ENCODE measurements at places on chromosomes 2 and 18. TPM values are rescaled to one million over a fixed set of nuclear protein-coding genes. Genes with fewer than 3 reads are reported as not detected.

DNA sequence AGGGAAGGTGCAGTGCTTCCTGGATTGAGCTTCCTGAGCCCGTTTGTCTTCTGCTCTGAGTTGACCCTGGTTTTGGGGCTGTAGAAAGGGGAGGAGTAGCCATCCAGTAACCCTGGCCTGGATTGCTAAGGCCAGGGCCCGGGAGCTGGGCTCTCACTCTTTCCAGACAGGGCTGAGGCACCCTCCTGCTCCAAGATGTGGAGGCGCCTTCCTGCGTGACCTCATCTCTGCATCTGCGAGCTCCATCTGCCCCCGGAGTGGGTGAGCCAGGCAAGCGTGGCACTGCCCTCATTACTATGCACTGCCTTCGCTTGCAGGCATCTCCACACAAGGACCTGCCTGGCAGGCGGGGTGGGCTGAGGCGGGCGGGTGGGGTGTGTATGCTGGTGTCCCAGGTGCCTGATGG is 58.0 kb downstream of the RAB31 start:
- peaks cover 2% of the 10 kb centered on the region for H3K36me3 ChIP-seq
- DNase-seq: peak; percentile 55
- no peak overlapping the region for H3K27ac ChIP-seq
- no peaks in the 10 kb centered on the region for H3K4me1 ChIP-seq
- H3K27me3 ChIP-seq: no peaks in the 10 kb centered on the region

- no peaks in the 10 kb centered on the region for H3K27me3 ChIP-seq
- no peak for DNase-seq
- peaks cover 2% of the 10 kb centered on the region for H3K4me1 ChIP-seq
- no peak overlapping the region for H3K4me3 ChIP-seq
- no peak overlapping the region for H3K27ac ChIP-seq
Observed at GRCh38 chr2:100791936-100792308, 28.0 kb upstream of the NPAS2 start.

DNA sequence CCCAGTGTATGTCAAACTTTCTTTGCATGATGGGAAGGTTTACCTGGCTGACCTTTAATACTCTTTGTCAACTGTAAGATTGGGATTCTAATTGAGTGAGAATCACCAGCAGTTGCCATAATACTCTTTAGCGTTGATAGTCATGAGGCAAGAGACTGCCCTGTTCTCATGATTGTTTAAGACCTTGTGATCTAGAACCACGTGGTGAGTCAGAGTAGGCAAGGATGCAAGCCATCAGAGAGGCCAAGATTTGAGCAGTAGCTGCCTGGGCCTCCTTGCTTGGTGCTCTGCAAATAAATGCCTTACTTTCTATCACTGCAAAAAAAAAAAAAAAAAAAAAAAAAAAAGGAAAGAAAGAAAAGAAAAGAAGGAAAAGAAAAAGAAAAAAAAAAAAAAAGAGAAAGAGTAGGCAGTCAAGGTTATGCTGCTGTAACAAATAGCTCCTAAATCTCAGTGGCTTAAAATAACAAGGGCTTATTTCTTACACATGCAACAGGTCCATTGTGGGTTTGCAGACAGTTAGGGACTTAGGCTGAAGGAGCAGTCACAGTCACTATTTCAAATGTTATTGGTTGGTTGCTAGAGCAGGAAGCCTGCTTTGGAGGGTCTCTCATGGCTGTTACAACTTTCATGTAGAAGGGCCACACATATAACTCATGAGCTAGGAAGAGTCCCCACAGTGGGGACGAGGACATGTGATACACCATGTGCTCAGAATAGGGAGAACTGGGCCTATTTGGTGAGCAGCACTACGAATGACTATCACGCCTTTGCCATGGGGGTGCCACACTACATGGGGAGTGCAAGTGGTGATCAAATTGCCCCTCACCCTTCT is 21.7 kb downstream of the IL1R2 start:
- H3K4me3 ChIP-seq: no peak overlapping the region
- DNase-seq: no peak
- no peaks in the 10 kb centered on the region for H3K27me3 ChIP-seq
- H3K4me1 ChIP-seq: no peaks in the 10 kb centered on the region
- H3K27ac ChIP-seq: no peak overlapping the region

DNA sequence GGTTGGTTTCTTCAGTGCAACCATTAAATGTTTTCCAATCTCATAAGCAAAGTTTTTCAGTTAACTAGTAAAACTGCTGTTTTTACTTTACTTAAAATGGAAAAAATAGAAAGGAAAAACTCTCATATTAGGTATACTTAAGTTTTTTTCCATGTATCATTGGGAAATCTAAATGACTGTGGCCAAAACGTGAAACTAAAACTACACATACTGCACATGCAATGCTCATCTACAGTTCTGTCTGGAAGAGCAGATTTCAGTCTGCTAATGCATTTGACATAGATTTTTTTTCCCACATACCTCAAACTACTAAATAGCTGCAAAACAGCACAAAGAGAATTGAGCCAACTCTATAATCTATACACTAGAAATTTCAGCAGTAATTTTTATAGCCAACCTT is 62.6 kb downstream of the COL5A2 start:
- H3K4me1 ChIP-seq: peaks cover 5% of the 10 kb centered on the region
- no peak overlapping the region for H3K4me3 ChIP-seq
- no peaks in the 10 kb centered on the region for H3K27me3 ChIP-seq
- no peak overlapping the region for H3K27ac ChIP-seq

Gene SP5
- 3.2 TPM for total RNA-seq

Gene DNAH7
- total RNA-seq: 1.8 TPM

DNA sequence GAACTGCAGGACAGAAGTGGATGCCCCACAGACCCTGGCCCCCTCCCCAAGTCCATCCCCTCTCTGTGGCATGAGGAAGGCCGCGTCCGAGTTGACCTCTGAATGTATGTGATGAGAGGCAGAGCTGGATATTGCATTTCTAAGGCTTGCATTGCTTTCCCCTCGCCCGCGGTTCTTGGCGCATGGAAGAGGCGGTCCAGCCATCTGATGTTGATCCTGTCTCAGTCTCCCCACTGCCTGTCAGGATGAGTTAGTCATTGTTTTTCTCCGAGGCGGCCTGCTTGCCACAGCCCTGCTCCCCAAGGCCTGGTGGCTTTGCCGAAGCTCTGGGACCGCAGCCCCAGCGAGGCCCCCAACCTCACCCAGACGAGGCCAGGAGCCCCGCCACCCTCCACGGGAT is 88.6 kb downstream of the SMAD7 start:
- H3K27me3 ChIP-seq: no peaks in the 10 kb centered on the region
- no peak overlapping the region for H3K27ac ChIP-seq
- no peak overlapping the region for H3K4me3 ChIP-seq
- no peaks in the 10 kb centered on the region for H3K4me1 ChIP-seq

DNA sequence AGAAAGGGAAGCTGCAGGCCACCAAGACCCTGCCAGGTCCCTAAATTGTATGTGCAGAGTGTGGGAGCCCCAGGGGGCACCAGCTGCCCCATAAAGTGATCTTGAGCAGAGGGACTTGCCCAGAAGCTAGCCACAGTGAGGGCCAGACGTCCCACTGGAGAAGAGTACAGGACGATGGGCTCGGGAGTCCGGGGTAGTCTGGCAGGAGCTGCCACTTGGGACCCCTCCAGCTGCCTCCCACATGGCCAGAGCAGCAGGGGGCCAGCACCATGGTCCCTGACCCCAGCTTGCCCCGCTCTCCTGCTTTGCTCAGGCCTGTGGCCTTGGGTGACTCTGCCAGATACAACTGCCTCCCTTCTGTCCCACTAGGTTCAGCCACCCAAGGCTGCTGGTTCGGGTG is 11.7 kb upstream of the LOXHD1 start:
- no peak overlapping the region for H3K4me3 ChIP-seq
- DNase-seq: no peak
- no peaks in the 10 kb centered on the region for H3K4me1 ChIP-seq
- H3K27me3 ChIP-seq: no peaks in the 10 kb centered on the region
- H3K27ac ChIP-seq: no peak overlapping the region

DNA sequence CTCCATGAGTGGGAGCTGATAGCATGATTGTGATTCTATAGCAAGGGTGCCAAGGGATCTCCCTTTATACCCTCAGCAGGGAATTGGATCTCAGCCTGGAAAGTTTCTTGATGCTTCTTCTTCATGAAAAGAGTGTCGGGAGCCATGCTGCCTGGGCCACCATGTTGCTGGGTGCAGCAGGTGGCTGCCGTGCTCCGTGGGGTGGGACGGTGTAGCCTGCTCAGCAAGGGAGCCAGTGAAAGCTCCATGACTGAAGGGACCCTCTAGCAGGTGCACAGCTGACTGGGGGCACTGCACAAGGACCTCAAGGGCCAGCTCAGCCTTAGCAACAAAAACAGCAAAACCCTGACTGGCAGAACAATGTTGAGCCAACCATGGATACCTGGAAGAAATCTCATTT is 368.9 kb upstream of the HS6ST1 start:
- no peaks in the 10 kb centered on the region for H3K36me3 ChIP-seq
- H3K4me3 ChIP-seq: no peak overlapping the region
- no peaks in the 10 kb centered on the region for H3K27me3 ChIP-seq

Gene ZC3H6
- total RNA-seq: 16.2 TPM

- no peaks in the 10 kb centered on the region for H3K4me1 ChIP-seq
- no peak for DNase-seq
- H3K27me3 ChIP-seq: no peaks in the 10 kb centered on the region
- no peaks in the 10 kb centered on the region for H3K36me3 ChIP-seq
Observed at GRCh38 chr2:226136739-226137138, 662.9 kb downstream of the IRS1 start.

- no peak overlapping the region for H3K4me3 ChIP-seq
- no peaks in the 10 kb centered on the region for H3K27me3 ChIP-seq
- no peaks in the 10 kb centered on the region for H3K36me3 ChIP-seq
- DNase-seq: no peak
- no peak overlapping the region for H3K27ac ChIP-seq
Observed at GRCh38 chr2:75360945-75361344, 161.6 kb upstream of the TACR1 start.

GRCh38 chr2:88838165-88838635 is 146.7 kb downstream of the RPIA start:
- no peak for DNase-seq

Gene TMEM247
- not detected for total RNA-seq

Gene SDC1
- 0.66 TPM for total RNA-seq

DNA sequence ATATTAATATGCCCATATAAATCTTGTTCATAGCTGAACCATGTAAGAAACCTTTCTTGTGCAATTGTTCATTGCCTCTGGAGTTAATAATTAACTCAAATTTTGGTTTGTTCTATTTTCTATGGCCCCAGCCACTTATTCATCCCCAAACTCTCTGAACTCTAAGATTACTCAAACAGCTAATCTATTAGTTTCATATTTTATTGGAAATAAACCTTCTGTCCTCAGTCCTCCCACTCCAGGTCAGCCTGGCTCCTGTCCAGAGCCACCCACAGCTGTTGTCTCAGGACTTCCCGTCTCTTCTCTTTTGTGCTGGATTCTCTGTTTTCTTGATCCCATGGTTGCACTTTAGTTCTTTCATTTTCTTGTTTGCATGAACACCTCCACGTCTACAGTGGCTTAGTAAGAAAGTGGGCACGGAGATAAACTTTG is 4.4 kb upstream of the RNF103 start:
- no peaks in the 10 kb centered on the region for H3K36me3 ChIP-seq
- no peak overlapping the region for H3K4me3 ChIP-seq
- H3K4me1 ChIP-seq: peaks cover 4% of the 10 kb centered on the region
- no peak overlapping the region for H3K27ac ChIP-seq

- no peaks in the 10 kb centered on the region for H3K4me1 ChIP-seq
- H3K4me3 ChIP-seq: no peak overlapping the region
- H3K27ac ChIP-seq: peak overlapping the region; percentile 57
- peaks cover 1% of the 10 kb centered on the region for H3K36me3 ChIP-seq
Observed at GRCh38 chr18:76838182-76838581, 15.8 kb downstream of the ZNF236 start.

Measured in aorta (tissue), 5 donors.